Cerebellar cortex (tissue), 1 donor: ENCODE measurements at places on chromosomes 6 and 20.

- DNase-seq, result no peak
These were observed 156.0 kb downstream of the TBC1D7 start for GRCh38 chr6:13172291-13172690.

GRCh38 chr6:136012198-136012887 is 160.8 kb downstream of the PDE7B start:
- no peak for DNase-seq

DNA sequence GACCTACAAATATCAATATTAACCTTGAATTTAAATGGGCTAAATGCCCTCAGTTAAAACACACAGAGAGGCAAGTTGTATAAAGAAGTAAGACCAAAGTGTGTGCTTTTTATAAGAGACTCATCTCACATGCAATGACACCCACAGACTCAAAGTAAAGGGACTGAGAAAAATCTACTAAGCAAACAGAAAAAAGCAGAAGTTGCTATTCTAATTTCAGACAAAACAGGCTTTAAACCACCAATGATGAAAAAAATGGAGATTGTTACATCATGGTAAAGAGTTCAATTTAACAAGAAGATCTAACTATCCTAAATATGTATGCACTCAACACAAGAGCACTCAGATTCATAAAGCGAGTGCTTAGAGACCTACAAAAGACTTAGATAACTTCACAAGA is 741.9 kb upstream of the MARCKS start:
- no peak for DNase-seq

DNA sequence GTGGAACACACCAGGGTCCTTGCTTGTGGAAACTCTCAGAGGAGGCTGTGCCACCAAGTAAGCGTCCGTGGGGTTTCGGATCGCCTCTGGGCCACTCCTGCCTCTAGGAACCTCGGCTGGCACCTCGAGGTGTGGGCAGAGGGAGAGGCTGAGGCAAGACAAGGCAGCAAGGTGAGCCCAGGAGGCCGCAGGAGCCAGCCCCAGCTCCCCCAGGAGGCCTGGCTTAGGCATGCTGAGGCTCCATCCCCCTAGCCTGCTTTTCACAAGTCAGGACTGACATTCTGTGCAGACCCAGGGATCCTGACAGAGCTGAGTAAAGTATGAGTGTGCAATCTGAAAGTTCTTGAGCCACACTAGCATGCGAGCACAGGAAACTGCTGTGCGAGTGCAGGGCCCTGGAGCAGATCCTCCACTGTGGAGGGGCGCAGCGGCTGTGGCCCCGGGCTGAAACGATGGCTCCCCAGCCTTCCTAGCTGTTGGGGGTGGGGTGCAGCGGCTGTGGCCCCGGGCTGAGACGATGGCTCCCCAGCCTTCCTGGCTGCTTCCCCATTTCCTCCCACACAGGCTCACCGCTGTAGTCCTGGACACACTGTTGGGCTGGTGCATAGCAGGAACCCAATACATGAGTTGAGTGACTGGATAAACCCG is 75.2 kb upstream of the CD93 start:
- DNase-seq, result no peak

DNA sequence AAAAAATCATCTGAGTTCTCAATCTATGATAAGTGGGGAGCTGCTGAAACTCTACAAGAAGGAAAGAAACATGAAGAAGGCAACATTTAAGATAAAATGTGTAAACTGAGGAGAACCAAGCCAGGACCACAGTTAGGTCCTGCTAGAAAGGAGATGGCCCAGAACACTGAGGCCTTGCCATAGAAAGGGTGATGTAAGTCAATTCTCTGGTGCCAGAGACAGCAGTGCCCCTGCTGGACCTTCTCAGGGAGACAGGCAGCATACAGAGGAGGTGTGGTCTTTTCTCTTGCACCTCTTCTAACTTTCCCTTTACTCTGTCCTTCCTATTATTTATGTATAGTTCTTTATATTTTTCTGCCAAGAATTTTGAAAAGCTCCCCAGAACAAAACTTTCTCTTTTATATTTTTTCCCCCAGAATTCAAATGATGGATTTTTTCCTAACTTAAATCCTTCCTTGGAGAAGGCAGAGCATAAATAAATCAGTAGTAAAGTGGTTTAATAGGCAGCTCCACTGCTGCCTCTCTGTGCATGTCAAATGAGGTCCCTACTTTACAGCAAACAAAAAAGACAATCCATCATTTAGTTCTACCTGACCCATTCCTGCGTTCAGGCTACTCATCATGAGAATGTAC is 9.0 kb downstream of the UQCC2 start:
- peak; percentile 66 for DNase-seq

- DNase-seq, result no peak
These were observed 86.6 kb upstream of the PAX1 start for GRCh38 chr20:21618759-21619416.

DNA sequence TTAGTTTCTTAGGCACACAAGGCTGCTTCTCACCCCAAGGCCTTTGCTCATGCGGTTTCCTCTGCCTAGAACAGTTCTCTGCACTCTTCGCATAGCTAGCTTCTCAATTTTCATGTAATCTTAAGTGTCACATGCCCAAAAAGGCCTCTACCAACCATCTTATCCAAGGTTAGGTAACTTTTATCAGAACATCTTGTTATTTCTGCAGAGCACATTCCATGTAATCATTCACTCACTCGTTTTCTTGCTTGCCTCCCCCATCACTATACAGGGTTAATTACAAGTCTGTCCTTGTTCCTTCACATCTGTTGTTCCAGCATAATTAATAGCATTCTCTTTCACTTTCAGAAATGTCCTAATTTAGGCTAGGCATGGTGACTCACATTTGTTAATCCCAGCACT is 53.8 kb downstream of the NCOA6 start:
- DNase-seq, result no peak

GRCh38 chr6:118810420-118811027 is 83.4 kb upstream of the ASF1A start:
- no peak for DNase-seq

GRCh38 chr6:126513198-126513597 is 173.3 kb downstream of the CENPW start:
- no peak for DNase-seq

DNA sequence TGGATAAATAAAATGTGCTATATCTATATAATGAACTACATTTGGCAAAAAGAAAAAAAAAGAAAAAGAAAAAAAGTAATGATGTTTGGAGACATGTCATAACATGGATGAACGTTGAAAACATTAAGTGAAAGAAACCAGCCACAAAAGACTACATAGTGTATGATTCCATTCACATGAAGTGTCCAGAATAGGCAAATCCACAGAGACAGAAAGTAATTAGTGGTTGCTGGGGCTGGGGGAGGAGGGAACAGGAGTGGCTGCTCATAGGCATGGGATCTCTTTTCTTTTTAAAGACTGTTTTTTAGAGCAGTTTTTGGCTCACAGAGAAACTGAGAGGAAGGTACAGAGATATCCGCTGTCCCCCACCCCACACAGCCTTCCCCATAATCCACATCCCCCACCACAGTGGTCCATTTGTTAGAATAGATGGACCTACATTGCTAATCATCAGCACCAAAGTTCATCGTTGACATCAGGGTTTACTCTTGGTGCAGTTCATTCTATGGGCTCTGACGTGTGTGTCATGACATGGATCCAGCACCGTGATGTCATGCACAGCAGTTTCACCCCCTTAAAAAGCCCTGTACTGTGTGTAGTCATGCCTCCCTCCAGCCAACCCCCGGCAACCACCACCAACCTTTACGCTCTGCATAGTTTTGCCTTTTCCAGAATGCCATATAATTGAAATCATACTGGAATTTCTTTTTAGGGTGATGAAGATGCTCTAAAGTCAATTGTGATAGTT is 240.9 kb upstream of the RREB1 start:
- no peak for DNase-seq

- no peak for DNase-seq
These were observed 92.4 kb downstream of the RTN4IP1 start for GRCh38 chr6:106536851-106537250.

GRCh38 chr6:105487040-105487790 is 84.3 kb upstream of the PREP start:
- no peak for DNase-seq

GRCh38 chr6:327538-328116 is 35.3 kb downstream of the DUSP22 start:
- no peak for DNase-seq

DNA sequence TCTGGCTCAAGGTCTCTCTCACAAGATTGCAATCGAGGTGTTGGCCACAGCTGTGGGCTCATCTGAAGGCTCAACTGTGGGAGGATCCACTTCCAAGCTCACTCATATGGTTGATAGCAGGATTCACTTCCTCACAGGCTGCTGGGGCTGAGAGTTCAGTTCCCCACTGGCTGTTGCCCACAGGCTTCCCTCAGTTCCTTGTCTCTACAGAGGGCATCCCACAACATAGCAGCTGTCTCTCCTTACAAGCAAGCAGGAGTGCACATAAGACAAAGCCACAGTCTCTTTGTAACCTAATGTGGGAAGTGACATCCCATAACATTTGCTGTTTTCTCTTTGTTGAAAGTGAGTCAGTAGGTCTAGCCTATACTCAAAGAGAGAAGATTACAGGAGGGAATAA is 14.0 kb downstream of the SPATS1 start:
- no peak for DNase-seq

- no peak for DNase-seq
These were observed 280.4 kb downstream of the PACRG start for GRCh38 chr6:163008186-163008585.

DNA sequence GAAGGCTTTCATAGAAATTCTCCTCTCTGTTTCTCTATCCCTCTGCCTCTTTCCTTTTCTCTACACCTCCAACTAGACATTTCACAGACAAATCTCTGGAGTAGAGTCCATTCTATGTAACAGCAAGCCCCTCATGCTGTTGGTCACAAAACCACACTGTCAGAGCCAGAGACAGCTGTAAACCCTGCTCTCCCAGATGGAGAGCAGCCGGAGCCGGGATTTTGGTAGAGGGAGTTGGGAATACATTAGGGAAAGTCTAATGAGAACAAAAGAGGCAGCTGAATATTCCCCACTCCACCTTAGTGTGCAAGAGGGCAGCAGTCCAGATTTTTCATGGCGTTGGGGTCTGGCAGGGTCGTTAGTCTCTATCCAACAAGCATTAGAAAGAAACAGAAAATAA is 68.3 kb upstream of the EDN1 start:
- no peak for DNase-seq

DNA sequence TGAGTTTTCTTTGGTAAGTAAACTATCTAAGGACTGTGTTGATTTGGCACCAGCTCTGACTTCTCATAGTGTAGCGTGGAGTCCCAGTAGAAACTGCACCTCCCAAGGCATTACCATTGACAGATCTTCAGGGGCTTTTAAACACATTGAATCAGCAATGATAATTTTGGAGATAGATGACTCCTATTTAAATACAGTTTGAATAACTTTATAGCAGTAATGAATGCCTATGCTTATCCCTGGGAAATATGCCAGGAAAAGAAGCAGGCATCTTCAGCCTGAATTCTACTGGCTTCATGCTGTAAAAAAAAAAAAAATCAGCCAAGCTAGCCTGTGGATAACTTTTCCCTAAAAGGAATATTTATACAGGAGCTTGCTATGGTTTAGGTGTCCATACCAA is 895.9 kb downstream of the EYS start:
- DNase-seq, result no peak

DNA sequence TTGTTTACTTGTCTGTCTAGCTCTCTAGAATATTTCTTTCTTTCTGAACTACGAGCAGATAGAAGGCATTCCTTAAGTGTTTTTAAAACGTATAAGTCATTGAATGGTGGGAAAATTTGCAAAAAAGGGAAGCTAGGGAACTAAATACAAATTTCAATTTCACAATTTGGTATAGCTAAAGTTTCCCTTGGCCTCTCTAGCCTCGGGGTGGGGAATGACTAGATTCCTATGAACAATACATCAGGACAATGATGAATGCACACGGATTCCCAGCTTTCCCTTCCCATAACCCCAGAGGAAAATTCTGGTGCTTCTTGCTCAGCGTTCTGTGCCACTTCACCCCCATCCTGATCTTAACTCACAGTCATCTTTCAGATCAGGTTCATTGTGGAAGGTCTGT is 113.3 kb upstream of the ASF1A start:
- no peak for DNase-seq

DNA sequence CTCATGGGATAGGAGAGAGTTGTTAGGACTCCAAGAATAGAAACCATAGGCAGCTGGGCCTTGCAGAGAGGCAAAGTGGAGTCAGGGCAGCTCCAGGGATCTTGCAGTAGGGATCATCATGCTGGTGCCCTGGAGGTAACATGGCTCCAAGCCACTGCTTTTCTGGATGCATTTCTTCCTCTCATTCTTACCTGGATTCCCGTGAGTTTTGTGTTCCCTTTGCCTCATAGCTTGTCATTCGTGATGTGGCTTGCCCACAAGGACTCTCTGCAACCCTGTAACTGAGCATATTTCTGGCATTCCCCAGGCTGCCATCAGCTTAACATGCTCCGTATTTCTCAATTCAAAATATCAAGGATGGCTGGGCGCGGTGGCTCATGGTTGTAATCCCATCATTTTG is 5.3 kb downstream of the NHLRC1 start:
- DNase-seq, result no peak

DNA sequence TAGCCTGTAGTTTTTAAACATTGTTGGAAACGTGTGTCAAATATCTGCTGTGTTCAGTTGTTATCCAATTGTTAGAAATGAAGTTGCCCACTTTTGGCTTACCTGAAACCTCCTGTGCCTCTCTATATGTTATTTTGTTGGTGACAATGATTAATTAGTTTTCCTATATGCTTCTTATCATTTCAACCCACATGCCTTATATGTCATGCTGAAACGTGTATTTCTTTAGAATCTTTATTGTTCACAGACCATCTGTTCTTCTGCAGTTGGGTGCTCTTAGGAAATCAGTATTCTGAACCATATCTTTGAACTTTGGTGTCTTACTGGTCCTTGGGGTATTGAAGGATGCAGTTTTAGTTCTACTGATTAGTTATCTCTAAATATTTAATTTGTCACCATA is 91.2 kb upstream of the SCGN start:
- no peak for DNase-seq
